Mesenteric fat pad (tissue), 1 donor: ENCODE measurements at places on chromosomes 5 and 9.

DNA sequence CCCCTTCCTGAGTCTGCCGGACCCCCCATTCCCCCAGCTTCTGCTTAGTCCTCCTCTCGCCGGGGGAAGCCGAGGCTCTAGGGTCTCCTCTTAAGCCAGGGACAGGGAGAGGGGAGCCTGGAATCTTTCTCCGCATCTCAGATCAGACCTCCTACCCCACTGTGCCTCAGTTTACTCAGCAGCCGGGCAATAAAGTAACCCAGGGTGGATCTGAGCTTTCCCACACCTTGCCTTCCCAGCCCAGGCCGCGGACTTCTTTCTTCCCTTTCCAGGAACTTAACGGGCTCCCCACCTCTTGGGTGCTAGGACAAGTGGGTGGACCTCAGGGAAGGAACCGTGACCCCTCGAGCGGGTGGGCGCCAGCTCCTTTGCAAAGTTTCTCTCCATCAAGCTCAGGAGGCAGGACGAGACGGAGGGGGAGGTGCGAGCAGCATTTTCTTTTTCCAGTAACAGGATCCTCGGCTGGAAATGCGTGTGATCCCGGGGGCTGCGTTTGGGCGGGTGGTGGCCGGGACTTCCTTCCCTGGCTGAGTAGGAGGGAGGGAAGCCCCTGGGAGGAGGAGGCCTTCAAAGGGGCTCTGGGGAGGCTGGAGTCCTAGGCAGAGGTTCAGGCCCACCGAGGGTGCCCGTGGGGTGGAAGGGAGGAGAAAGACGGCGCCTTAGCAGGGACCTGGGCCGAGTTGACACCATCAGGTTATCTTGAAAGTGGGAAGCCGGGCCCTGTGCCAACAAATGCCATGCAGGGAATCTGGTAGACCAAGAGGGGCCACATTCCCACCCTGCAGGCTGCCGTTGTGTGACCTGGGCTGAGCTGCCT, 795 bp downstream of the DAB2IP start:
- DNase-seq = no peak

GRCh38 chr5:10565785-10566542, 2.1 kb downstream of the ANKRD33B start:
- no peak for DNase-seq

GRCh38 chr9:5388026-5388819, 48.5 kb upstream of the RLN1 start:
- DNase-seq = no peak

DNA sequence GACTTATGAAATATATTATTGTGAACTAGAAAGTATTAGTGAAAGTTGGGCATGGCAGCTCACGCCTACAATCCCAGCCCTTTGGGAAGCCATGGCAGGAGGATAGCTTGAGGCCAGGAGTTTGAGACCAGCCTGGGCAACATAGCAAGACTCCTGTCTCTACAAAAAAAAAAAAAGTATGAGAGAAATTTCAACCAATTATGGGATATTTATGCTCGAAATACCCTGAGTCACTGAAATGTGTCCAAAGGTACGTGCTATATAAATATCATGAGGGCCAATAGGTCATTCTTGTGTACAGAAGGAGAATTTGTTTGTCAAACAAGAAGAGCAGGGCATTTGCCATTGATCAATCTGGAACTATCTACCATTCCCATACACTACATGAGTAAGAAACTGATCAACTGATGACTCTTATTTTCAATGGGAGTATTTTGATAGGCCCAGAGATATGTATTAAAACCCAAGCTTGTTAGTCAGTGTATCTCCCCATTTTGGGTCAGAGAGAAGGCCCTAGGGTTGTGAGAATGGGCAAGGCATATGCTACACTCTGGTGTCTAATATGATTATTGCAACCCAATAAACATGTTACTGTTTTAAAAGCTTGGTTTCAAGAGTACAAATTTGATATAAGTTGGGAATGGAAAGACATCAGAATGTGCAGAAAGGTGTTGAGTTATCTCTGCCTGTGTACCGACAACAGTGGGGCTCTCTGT, 21.7 kb upstream of the HOMER1 start:
- DNase-seq = no peak
